ENCODE measurements at places on chromosomes 5 and 9.

GRCh38 chr9:133060417-133060841 is 1.4 kb upstream of the CEL start:
- no peak for DNase-seq

DNA sequence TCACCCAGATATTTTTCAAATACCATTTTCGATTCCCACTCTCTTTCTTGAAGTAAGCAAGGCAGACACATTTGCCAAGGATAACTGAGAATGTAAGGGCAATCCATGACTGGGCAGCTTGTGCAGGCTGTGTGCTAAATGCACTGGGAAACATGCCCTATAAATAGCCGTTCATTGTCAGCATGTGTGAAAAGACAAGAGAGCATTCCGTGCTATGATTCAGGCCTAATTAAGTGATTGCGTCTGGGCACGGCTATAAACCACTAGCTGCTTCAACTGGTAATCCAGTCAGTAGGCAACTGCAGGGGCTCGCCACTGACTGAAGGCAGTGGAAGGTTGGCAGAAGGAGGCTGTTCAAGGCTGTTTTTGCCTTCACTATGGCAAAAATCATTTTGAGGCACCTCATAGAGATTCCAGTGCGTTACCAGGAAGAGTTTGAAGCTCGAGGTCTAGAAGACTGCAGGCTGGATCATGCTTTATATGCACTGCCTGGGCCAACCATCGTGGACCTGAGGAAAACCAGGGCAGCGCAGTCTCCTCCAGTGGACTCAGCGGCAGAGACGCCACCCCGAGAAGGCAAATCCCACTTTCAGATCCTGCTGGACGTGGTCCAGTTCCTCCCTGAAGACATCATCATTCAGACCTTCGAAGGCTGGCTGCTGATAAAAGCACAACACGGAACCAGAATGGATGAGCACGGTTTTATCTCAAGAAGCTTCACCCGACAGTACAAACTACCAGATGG is at the start of gene HSPB3:
Gene HSPB3 (plus strand): TSS at position 287 of the 745 bp plus-strand sequence. CDS start 91 bp downstream, at position 378.
- DNase-seq: peak; percentile 93

- no peak for DNase-seq
These were observed 73.3 kb upstream of the PRRC1 start for GRCh38 chr5:127444171-127444570.

- no peak for DNase-seq
These were observed 2.5 kb downstream of the FEM1C start for GRCh38 chr5:115542086-115542485.

DNA sequence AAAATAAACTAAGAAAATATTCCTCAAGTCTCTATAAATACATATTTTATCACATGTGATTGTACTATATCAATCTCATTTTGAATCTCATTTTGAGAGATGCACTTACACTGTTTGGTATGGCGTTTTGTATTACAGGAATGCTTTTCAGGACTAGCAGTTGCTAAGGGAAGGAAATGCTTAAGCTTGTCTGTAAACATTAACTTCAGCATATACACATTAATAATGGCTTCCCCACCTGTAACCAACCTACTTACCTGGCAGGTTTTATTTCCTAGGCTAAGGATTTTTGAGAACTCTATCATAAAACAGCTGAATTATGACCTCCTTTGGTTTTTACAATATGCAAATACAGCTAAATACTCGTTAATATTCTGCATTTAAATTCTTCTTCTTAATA is 141.0 kb upstream of the GRHPR start:
- DNase-seq: no peak

DNA sequence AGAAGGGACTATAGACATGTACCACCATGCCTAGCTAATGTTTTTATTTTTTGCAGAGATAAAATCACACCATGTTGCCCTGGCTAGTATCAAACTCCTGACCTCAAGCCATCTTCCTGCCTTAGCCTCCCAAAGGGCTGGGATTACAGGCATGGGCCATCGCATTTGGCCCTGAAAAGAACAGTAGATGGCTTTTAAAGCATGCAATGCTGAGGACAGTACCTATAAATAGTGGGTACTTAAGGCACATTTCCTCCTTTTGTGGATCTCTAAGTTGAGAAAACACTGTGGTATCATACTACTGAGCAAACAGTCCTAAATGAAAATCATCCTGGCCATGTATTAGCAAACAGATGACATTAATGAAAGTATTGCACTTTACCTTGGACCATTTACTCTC is 119.4 kb downstream of the TTC39B start:
- no peak for DNase-seq

Data from fibroblast of skin of right quadriceps (primary cell).